ENCODE measurements at places on chromosomes 12 and 14.

- DNase-seq: no peak
These were observed 103.6 kb upstream of the CPM start for GRCh38 chr12:69036533-69036932.

- DNase-seq: no peak
These were observed 76.1 kb downstream of the TBC1D30 start for GRCh38 chr12:64900540-64900939.

- DNase-seq: no peak
These were observed 21.1 kb downstream of the KITLG start for GRCh38 chr12:88559199-88559598.

GRCh38 chr14:69917287-69917686 lies 38.1 kb downstream of the SMOC1 start:
- no peak for DNase-seq

GRCh38 chr14:75831455-75831854 lies 150.3 kb downstream of the TGFB3 start:
- DNase-seq: peak; percentile 64

DNA sequence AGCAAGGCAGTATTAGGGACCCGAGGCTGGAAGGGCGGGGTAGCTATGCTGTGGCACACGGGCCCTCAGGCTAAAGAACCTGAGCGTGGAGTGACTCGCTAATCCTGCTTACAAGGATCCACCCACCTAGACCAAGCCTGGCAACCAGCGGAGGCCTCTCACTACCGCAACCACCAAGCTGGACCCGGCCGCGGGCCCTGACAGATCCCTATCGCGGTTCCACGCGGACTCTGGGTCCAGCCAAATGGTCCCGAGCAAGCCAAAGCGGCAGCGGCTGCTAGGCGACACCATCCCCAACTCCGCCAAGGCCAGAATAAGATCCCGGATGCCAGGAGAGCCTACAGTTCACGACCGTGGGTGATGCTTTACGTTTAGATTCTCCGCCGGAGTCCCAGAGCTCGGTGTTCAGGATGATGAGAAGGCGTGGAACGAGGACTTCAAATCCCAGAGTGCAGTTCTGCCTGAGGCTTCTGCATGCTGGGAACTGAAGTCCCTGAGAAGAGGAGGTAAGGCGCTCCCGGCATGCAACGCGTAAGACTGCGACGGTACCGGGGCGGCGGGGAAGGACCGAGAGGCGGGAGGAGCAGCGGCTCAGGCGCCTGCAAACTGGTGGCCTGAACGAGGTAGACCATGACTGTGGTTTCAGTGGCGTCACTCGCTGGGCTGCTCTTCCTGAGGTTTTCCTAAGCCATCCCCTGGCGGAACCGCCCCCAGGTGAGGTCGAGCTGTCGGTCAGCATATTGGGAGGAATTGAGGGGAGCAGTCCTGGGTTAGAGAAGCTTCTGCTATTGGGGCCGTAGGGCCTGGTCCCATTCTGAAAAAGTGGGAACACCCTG lies at the start of the genes CEP290 and TMTC3:
Gene CEP290, minus strand, starts transcription at position 315 of the 836 bp plus-strand sequence. CDS start 781 bp downstream, outside the sequence.
Gene TMTC3, plus strand, starts transcription at position 534 of the 836 bp plus-strand sequence. CDS start 6,009 bp downstream, outside the sequence.
- DNase-seq: peak; percentile 97

DNA sequence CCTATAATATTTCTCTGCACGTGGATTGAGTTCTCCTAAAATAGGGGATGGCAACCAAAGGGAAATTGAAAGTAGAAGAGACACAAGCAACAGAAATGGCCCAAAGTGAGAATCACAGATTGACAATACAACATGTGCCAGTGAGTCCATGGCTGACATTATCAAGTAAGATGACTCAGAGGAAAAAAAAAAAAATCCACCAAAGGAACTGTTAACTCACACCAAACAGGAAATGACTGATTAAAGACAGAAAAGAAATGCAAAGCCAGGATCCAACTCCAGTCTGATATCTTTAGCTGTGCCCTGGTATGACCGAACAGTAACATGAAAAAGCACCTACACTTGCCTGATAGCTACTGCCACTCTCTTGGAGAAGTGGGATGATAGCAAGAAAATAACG lies 485.0 kb downstream of the PRKD1 start:
- DNase-seq: no peak

DNA sequence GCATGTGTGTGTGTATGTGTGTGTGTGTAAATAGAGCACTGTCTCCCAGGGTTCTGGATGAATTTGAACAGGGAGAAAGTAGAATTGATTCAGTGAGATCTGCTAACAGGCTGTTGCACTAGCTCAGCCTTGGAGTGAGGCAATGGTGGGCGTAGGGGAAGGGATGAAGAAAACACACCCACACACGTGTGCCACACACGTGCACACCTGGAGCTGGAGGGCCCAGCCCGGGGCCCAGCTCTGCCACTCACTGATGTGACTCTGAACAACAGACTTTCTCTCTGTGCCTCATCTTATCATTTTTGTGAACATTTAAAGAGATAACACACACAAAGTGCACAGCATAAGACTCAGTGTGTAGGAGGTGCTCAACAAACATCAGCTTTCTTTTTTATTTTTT lies 4.2 kb downstream of the ACACB start:
- no peak for DNase-seq

DNA sequence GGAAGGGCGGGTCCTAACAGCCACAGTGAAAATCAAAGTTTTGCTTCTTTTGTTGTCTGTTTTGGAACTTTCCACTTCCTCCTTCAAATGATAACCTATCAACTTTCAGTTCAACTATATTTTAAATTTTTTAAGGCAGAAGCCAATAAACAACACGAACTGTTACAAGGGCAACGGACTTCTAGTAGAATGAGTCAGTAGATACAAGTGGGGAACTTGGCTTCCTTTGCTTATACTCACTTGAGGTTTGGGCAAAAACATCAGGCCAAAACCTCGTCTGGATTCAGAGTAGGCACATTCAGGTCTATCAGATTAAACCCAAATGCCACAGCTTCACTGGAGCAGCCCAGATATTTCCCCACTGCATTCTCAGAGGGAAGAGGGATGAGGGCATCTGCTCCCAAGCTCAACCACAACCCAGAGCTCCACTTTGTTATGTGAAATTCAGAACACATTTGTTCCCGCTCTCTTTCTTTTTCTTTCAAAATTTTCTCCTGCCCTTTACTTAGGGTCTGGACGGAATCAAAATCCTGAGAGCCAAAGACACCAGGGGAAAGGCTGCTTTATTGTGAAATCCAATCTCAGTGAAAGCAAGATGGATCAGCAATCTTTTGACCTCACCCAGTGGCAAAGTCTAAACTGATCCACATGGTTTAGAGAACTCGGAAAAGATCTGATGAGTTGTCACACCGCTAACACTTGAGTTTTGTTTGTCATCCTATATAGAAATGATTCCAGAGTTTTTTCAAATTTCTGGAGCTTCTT lies 152.5 kb upstream of the BTG1 start:
- peak; percentile 43 for DNase-seq

GRCh38 chr12:130423991-130424857 lies 86.5 kb downstream of the PIWIL1 start:
- no peak for DNase-seq

DNA sequence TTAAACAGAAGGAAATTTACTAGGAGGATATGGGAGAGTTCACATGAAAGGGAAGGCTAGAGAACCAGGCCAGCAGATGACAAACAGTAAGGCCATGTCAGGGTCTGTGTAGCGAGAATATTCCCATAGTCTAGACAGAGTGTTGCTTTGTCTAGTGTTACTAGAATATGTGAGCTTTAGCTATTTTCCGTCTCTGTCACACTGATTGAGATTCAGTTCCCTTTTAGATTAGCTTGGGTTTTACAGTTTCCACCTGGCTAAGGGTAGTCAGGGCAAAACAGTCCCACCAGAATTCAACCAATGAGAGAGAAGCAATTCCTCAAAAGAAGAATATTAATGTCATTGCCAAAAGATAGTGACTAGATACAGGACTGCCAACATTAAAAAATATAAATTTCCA lies 82.8 kb upstream of the MDM1 start:
- no peak for DNase-seq

GRCh38 chr12:15527201-15528080 lies 205.1 kb downstream of the PTPRO start:
- DNase-seq: peak; percentile 28

- DNase-seq: no peak
These were observed 30.6 kb upstream of the FICD start for GRCh38 chr12:108484431-108484830.

- no peak for DNase-seq
These were observed 9.5 kb downstream of the PHETA1 start for GRCh38 chr12:111359231-111359913.

DNA sequence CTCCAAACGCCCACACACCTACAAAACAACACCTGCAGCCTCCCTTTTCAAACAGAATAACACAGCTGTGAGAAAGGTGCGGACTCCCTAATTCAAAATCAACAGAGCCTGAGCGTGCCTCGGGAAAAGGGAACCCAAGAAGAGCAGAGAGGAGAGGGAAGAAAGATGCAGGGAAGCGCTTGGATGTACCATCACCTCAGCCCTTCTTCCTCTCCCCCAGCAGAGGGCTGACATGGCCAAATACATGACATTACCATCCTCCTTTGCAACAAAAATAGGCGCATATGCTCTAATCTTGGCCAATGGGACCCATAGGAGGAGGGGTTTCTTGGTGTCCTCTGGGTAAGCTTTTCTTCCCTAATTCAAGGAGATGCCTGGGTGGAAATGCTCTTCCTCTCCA lies 78.0 kb downstream of the CPSF2 start:
- DNase-seq: no peak

- DNase-seq: peak; percentile 58
These were observed 11.0 kb downstream of the PTGER2 start for GRCh38 chr14:52325126-52325525.

DNA sequence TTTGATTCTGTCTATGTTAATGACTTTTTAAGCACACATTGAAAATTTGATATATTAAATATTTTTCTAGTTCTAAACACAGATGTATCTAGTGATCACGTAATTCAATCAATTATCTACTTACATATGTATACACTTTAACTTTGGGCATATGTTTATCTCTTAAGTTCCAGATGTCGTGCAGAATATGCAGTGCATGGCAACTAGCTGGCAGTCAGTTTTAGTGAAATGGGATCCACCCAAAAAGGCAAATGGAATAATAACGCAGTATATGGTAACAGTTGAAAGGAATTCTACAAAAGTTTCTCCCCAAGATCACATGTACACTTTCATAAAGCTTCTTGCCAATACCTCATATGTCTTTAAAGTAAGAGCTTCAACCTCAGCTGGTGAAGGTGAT lies 105.3 kb downstream of the PTPRQ start:
- no peak for DNase-seq

GRCh38 chr12:86774841-86775388 lies 518.7 kb upstream of the MGAT4C start:
- no peak for DNase-seq

DNA sequence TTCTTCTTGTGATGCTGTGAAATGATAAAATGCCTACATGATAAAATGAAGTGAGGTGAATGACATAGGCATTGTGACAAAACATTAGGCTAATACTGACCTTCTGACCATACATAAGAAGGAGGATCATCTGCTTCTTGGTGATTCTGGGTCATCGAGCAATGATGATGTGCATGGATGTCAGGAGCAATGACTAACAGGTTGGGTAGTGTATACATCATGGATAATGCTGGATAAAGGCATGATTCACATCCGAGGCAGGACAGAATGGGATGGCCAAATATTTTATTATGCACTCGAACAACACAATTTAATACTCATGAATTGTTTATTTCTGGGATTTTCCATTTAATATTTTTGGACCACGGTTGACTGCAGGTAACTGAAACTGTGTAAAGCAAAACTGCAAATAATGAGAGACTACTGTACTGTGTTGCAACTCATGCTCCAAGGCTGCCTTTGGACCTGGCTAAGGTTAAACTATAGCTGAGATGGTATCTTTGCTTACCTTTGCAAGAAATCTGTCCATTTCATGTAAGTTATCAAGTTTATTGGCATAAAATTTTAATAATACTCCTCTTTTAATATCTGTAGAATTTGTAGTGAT lies 7.6 kb upstream of the SLC25A21 start:
- DNase-seq: no peak

DNA sequence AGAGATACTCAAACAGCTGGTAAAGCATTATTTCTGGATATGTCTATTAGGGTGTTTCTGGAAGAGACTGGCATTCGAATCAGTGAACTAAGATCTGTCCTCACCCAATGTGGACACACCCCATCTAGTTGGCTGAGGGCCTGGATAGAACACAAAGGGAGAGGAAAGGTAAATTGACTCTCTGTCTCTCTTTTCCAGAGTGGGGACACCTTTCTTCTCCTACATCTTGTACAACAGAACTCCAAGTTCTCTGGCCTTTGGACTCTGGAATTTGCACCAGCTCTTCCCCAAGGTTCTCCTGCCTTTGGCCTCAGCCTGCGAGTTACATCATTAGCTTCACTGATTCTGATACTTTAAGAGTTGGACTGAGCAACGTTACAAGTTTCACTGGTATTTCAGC lies 1253.9 kb downstream of the SLC16A7 start:
- DNase-seq: no peak

- DNase-seq: no peak
These were observed 256.4 kb downstream of the NUAK1 start for GRCh38 chr12:105882404-105882803.

DNA sequence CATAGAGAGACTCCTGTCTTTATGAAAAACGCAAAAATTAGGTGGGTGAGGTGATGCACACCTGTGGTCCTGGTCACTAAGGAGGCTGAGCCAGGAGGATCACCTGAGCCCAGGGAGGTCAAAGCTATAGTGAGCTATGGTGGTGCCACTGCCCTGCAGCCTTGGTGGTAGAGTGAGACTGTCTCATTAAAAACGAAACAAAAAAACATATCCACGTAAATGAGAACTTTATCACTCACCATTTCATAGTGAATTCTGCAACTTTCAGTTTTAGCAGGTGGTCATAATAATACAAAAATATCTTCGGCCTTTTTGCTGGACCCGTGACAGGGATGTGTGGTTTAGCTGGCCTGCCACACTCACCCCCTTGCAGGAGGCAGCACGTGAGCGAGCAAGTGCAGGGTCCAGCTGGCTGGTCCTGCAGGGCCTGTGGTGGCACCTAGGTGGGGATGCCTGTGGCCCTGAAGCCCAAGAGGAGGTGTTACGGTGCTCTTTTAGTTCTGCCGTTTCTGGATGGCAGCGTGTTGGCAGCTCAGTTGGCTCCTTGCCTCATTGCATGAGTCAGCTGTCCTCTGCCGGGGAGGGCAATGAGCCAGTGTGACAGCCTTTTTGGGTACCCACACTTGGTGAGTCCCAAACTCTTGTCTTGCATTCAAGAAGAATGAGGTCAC lies 1330.7 kb upstream of the TMEM132C start:
- no peak for DNase-seq

- DNase-seq: no peak
These were observed 244.7 kb downstream of the KCNH5 start for GRCh38 chr14:62800577-62800976.
